CD4-positive, alpha-beta T cell treated with Interleukin-2 at 100 ng/mL for 4 hours (primary cell): ENCODE measurements at places on chromosomes 1 and 21.

DNA sequence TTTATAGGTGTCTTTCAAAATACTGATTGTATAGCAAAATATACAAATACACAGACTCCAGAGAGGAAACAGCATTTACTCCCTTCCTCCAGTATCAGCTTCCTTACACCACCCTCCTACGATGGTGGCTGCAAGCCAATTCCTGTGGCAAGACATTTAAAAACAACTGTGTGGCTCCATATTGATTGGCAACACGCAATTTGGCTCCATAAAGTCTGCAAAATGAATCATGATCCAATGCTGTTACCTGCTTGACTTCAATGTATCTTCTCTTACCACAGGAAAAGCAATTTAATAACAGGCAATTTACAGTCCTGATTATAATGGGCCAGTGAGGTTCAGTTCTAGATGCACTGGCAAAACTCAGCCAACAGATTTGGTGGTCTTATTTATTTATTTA, 19.7 kb upstream of the ATP6V1G3 start:
- DNase-seq = no peak

DNA sequence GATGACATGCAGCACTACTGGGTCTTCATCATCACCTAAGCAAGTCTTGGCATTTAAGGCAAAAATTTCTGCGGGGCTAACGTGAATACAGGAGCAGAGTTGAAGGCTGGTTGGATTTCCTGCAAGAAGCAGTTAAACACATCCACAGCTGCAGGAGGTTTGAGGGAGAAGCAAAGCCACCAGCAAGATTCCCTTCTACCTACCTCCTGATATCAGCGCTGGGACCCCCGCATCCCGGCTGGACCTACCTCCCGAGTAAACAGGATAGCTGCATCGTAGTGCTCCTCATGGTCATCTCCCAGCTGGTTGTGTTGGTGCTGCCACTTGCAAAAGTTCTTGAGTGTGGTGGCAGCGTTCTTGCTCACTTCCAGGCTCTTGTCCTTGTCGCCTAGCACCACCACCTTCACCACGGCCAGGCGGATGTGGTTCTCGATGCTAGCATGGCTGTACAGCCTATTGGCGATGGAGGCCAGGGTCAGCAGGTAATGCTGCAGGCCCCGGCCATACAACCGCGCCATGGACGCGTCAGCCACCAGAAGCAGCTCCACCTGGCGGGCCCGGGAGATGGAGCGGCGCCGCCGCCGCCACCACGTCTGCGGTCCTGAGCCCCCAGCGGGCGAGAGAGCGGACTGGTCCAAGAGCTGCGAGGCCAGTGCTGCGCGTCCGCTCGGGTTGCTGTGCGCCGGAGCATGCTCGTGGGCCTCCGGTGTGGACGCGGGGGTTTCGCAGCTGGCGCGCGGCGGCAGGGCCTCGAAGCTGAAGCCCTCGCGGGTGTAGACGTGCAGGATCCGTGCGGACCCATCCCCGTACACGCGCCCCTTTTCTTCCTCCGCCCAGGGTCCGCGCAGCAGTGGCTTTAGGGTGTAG, 1.6 kb downstream of the ADAMTS5 start:
- no peak for DNase-seq

DNA sequence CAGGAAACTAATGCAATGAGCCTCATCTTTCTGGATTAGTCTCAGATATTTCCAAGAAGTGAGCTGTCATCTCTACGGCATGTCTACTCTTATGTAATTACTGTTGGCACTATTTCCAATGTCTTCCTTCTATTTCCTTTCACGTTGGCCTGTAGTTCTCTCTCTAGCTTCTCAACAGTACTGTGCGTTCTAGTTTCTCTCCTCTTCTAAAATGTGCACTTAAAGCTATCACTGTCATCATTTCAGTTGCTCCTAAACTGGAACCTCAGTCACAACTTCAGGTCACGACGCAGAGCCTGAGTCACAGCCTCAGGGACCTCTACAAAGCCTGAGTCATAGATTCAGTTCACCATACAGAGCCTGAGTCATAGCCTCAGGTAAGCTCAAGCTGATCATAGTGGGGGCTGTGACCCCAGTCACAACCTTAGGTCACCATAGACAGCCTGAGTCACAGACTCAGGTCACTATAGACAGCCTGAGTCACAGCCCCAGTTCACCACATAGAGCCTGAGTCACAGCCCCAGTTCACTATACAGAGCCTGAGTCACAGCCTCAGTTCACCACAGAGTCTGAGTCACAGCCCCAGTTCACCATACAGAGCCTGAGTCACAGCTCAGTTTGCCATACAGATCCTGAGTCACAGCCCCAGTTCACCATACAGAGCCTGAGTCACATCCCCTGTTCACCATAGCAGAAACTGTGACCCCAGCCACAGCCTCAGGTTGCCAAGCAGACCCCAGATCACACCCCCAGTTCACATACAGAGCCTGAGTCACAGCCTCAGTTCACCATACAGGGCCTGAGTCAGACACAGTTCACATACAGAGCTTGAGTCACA, 13.0 kb downstream of the WNT9A start:
- DNase-seq = peak; percentile 46

DNA sequence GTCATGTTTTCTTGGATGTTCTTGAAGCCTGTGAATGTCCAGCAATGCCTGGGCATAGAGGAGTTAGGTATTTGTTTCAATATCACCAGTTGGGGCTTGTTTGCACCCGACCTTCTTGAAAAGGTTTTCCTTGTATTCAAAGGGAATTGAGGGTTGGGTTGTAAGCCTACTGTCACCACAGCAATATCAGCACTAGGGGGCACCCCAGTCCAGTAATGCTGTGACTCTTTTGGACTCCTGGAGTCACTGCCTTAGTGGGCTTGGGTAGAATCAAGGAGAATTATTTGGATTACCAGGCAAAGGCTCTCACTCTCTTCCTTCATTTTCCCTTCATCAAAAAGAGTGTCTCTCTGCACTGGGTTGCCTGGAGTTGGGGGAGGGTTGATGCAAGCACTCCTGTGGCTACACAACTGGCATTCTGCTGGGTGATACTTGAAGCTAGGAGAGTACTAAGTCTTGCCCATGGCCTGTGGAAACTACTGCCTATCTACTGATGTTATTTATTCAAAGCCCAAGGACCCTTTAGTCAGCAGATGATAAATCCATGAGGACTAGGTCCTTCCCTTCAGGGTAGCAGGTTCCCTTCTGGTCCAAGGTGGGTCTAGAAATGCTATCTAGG, 34.5 kb downstream of the OR10R2 start:
- peak; percentile 36 for DNase-seq

DNA sequence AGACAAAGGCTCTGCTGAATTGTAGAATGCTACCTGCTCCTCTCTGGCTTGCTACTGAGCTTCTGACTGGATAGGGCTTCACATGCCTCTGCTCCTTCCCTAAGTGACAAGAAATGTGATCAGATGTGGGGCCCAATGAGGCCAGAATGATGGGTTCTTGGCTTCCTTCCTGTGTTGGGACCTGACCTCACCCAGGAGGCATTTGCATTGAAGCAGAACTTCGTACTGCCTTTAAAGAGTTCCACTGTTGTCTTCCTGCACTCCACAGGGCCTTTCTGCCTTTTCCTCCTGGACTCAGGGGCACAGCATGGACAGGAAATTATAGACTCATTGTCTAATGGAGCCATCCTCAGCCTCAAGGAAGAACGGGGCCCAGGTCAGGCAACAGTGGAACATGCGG, 14.3 kb downstream of the ZNF670 start:
- no peak for DNase-seq

- no peak for DNase-seq
Observed at GRCh38 chr1:192539297-192540092, 36.1 kb upstream of the RGS1 start.

DNA sequence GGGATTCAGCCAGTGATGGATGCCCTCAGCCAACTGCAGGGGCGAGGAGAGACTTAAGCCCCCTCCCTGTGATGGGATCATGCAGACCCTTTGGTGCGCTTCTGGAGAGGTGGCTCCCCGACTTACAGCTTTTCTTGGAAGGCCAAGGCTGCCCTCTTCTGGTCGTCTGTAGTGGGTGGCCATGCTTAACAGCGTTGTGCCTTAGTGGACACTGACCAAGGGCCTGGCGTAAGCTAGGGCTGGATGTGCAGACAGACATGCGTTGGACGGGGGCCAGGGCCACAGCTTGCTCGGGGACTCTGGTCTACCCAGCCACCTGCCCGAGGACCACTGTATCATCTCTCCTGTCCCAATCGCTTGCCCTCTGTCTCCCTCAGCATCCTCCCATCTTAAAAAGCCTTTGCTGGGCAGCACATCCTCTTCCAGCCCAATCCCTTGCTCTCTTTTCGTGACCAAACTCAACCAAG, 5.5 kb downstream of the AZIN2 start:
- DNase-seq = peak; percentile 41

- DNase-seq = no peak
Observed at GRCh38 chr1:19262744-19263143, 11.1 kb downstream of the MRTO4 start.

- DNase-seq = no peak
Observed at GRCh38 chr1:22572818-22573217, 9.5 kb downstream of the EPHA8 start.

DNA sequence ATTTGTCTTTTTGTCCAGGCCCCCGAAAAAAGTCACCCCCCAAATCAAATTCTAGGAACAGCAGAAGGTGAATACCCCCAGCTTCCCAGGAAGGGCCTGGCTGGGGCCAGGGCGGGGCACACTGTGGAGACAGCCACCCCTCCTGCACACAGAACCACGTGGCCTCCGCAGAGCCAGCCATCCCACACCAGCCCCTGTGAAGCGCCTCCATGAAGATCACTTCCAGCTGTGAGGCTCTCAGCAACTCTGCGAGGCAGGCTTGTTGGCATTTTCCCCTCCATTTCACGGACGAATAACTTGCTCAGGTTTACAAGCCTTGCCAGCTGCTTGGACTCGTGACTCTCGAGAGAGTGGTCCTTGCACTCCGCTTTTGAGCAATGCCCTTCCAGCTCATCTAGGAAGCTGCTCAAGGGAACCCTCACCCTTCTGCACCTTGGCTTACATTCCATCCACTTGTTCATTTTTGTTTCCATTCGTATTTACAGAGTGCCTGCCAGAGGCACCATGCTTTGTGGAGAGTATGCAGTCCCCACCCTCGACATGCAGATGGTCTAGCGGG, 48.2 kb downstream of the SYT6 start:
- DNase-seq = no peak
